Cardiac muscle cell (in vitro differentiated cells and primary cell): ENCODE measurements at places on chromosomes 13 and 19.

DNA sequence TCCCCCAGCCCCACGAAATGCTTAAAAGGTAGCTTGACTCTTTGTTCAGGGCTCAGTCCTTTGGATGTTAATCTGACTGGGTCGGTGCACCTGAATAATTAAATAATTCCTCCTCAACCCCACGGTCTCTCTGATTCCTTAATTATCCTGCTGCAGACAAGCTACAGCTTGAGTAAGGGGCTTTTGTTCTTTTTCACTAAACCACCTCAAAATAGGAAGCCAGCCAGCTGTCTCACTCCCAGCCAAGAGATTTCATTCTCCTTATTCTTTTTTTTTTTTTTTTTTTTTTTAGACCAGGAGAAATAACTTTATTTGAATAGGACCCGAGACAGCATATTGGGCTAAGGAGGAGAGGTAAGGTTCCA, 7.9 kb upstream of the FCGBP start:
- H3K36me3 ChIP-seq, result no peaks in the 10 kb centered on the region
- no peak overlapping the region for H3K4me3 ChIP-seq
- no peaks in the 10 kb centered on the region for H3K27me3 ChIP-seq
- no peak for DNase-seq
- no peaks in the 10 kb centered on the region for H3K4me1 ChIP-seq

DNA sequence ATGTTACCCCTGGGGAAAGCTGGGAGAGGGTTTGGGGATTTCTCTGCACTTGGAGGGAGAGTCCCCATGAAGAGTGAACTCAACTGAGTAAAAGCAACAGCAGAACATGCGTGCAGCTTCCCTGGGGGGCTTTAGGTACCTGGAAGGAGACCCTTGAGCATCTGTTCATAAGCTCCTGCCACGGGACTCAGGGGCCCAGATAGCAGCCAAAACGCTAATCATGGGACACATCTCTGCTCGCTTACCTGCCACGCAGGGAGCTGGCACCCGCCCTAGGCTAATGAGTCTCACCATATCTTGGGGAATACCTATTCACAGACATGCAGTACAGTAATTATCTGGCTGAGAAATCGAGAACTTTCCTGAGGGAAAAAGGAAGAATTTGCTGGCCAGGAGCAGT, 33.9 kb downstream of the PDCD5 start:
- H3K36me3 ChIP-seq, result peaks cover 17% of the 10 kb centered on the region
- no peak overlapping the region for H3K4me3 ChIP-seq
- no peaks in the 10 kb centered on the region for H3K4me1 ChIP-seq

- H3K27ac ChIP-seq, result no peak overlapping the region
- no peak for DNase-seq
- no peaks in the 10 kb centered on the region for H3K27me3 ChIP-seq
- H3K36me3 ChIP-seq, result no peaks in the 10 kb centered on the region
Observed at GRCh38 chr13:51063909-51064308, 47.2 kb downstream of the C13orf42 start.

GRCh38 chr13:109105899-109106298, 476.5 kb downstream of the MYO16 start:
- H3K27ac ChIP-seq, result no peak overlapping the region
- DNase-seq, result no peak
- H3K4me1 ChIP-seq, result no peaks in the 10 kb centered on the region
- H3K36me3 ChIP-seq, result no peaks in the 10 kb centered on the region

DNA sequence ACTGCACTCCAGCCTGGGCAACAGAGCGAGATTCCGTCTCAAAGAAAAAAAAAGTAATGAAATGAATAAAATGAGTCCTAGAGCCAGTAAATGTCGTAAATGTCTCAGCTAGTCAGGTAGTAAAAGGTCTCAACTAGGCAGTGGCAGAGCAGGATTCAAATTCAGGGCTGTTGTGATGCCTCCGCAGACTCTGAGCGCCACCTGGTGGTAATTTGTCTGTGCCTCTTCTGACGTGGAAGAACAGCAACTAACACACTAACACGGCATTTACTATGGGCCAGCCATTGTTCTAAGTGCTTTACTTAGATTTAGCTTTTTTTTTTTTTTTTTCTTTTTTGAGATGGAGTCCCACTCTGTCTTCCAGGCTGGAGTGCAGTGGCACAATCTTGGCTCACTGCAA, 30.2 kb downstream of the CYP2F1 start:
- no peaks in the 10 kb centered on the region for H3K27me3 ChIP-seq
- H3K27ac ChIP-seq, result no peak overlapping the region
